ENCODE measurements at places on chromosomes 6 and 20.

GRCh38 chr6:81613606-81614005 lies 138.9 kb downstream of the TENT5A start:
- peak; percentile 58 for DNase-seq

DNA sequence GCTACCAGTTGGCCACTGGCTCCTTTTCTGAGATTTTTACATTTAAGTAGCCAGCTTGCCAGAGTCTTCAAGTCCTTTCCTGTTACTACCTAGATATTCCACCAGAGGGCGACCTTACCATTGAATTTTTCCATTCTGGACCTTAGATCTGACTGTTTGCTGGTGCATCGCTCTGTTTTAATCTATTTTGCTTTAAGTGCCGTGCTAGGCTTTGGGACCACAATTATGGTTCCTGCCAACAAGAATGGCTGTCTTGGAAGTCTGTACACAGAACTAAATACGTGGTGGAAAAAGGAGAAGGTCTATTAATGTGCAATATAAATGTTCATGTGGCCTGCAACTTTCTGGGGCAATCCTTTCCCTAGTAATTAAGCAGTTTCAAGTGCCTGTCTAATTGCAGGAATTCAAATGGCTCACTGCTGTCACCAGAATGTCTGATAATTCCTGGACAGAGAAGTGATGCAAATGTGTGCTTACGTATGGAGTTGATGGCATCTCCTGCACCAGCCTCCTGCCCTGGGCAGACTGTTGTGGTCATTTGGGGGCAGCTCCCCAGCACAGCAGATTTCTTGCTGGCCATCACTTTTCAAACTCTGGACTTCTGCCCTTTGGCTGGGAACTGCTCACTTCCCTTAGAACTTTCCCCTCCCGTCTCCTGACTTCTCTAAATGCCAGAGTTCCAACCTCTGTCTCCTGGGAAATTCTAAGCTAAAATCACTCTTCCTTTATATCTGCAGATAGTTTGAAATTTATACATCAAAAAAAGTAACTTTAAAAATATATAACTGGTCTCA lies 5.6 kb upstream of the HLA-DOA start:
- peak; percentile 81 for DNase-seq

DNA sequence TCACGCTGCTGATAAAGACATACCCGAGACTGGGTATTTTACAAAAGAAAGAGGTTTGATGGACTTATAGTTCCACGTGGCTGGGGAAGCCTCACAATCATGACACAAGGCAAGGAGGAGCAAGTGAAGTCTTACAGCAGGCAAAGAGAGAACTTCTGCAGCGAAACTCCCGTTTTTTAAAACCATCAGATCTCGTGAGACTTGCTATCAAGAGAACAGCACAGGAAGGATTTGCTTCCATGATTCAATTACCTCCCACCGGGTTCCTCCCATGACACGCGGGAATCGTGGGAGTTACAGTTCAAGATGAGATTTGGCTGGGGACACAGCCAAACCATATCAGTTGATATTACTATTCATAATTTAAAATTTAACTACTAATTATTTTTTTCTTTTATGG lies 157.3 kb upstream of the ATXN1 start:
- DNase-seq = no peak

DNA sequence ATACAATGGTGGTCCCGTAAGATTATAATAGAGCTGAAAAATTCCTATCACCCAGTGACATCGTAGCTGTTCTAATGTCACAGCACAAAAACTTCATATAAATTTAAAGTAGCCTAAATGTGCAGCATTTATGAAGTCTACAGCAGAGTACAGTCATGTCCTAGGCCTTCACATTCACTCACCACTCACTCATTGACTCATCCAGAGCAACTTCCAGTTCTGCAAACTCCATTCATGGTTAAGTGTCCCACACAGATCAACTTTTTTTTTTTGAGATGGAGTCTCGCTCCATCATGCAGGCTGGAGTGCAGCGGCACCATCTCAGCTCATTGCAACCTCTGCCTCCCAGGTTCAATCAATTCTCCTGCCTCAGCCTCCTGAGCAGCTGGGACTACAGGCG lies 20.9 kb upstream of the KCNG1 start:
- DNase-seq = no peak

GRCh38 chr6:5552243-5552642 lies 290.9 kb downstream of the FARS2 start:
- DNase-seq = no peak

DNA sequence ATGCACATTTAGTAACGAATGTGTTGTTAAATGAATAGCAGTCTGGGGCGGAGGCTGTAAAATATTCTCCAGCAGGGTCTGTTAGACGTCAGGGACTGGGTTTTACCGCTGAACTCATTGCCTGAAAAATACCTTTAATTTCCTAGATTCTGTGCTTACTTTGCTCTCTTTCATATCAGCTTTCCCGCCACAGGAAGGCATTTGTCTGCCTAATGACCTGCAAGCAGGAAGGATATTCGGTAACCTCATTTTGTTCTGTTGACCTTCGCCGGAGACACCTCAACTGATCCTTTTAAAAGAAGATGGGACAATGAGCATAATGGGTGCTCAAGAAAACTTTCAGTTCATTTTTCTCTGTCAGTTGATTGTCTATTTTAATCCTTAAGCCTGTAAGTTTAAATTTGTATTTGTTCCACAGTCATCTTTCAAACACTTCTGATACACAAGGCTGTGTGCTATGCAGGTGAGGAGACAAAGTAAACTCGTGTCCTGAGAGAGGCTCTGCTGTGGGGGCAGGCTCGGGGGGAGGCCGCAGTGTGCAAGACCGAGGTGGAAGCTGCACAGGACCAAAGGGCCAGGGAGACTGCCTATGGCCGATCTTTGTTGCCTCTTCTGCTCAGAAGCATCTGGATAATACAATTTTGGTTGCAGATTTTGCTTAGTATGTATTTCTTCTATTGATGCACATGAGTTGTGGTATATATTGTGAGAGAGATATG lies 27.4 kb upstream of the SIM1 start:
- no peak for DNase-seq

- DNase-seq = no peak
Observed at GRCh38 chr6:150273457-150274309, 95.1 kb upstream of the IYD start.

- peak; percentile 86 for DNase-seq
Observed at GRCh38 chr6:313087-313486, 20.8 kb downstream of the DUSP22 start.

GRCh38 chr6:118320652-118321051 lies 227.4 kb upstream of the PLN start:
- DNase-seq = no peak

GRCh38 chr20:22928679-22929078 lies 106.4 kb upstream of the SSTR4 start:
- no peak for DNase-seq

GRCh38 chr20:61203320-61203719 lies 48.7 kb upstream of the CDH4 start:
- DNase-seq = no peak

- DNase-seq = peak; percentile 46
Observed at GRCh38 chr20:45097485-45098102, 3.3 kb downstream of the KCNS1 start.

DNA sequence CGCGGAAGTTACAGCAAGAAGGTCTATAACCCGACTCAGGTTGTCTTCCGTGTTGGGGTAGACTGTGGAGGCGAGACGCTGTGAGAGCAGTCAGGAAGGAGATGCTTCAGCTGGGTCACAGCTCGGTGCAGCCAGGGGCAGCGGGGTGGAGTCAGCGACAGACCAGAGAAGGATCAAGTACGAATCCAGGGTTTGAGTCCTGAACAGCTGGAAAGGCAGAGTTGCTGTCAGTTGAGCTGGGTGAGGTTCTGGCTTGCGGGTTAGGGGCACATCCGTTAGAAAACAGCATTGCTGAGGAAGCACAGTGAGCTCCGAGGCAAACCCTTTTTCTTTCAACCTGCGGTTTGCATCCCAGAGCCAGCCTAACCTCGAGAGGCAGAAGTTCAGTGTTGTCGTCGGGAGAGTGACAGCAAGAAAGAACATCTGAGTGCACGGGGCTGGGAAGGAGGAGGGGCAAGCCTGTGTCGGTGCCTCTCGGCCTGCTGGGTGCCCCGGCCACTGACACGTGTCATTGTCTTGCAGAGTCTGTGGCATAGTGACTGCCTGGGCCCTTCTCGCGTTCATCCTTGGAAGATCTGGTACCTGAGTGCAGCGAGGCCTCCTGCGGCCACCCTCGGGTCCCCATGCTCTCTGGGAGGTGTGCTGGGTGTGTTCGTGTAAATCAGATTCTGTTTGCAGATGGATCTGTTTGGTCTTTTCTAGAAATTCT lies 20.0 kb downstream of the PNLDC1 start:
- no peak for DNase-seq

- DNase-seq = no peak
Observed at GRCh38 chr6:53109612-53110011, 39.0 kb downstream of the GCM1 start.

Measured in foreskin melanocyte (primary cell).